ENCODE measurements at places on chromosomes 16 and 17.

GRCh38 chr16:66156538-66156937 is 210.0 kb upstream of the CDH5 start:
- DNase-seq, result no peak

GRCh38 chr17:67638871-67639270 is 78.9 kb upstream of the NOL11 start:
- DNase-seq, result no peak

DNA sequence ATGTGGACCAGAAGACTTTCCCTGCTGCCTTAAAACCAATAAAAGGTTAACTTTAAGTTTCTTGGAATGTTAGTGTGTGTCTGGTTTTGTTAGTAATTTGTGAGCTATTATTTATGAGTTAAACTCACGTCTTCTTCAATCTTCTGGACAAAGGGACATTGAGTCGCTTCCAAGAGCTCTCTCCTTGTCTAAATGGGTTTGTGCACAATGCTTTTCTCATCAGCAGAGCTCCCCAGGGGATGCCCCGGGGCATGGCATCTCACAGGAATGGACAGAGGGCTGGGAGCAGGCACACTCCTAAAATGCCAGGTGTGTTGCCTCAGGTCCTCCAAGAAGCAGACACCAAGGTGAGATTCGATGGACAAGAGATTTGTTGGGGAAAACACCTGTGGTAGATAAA is 90.5 kb downstream of the RGS9 start:
- DNase-seq, result no peak

- DNase-seq, result no peak
These were observed 555.3 kb downstream of the MAF start for GRCh38 chr16:79045191-79045590.

DNA sequence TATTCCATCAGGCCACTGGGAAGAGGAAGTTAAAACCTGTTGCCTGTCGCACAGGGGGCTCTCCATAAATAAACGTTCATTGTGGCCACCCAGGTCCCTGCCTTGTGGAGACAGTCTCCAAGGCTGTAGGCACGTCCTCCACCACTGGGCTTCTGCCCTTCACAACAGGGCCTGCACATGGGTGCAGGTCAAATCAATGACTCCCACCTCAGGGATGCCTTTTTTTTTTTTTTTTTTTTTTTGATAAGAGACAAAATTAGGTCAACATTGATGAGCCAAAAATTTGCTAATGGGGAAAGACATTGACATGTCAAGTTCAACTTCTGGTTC is 12.6 kb upstream of the SLC12A3 start:
- DNase-seq, result no peak

GRCh38 chr17:73476890-73477350 is 165.1 kb upstream of the CDC42EP4 start:
- no peak for DNase-seq

- no peak for DNase-seq
These were observed 990 bp downstream of the DOK4 start for GRCh38 chr16:57485091-57485915.
